AG10803 (cell line): ENCODE measurements at places on chromosomes 1 and 21.
A peak's percentile ranks its signal among the peaks of the same experiment; 100 is the strongest.

GRCh38 chr1:172699111-172699510 lies 40.2 kb downstream of the FASLG start:
- DNase-seq, result peak; percentile 19

DNA sequence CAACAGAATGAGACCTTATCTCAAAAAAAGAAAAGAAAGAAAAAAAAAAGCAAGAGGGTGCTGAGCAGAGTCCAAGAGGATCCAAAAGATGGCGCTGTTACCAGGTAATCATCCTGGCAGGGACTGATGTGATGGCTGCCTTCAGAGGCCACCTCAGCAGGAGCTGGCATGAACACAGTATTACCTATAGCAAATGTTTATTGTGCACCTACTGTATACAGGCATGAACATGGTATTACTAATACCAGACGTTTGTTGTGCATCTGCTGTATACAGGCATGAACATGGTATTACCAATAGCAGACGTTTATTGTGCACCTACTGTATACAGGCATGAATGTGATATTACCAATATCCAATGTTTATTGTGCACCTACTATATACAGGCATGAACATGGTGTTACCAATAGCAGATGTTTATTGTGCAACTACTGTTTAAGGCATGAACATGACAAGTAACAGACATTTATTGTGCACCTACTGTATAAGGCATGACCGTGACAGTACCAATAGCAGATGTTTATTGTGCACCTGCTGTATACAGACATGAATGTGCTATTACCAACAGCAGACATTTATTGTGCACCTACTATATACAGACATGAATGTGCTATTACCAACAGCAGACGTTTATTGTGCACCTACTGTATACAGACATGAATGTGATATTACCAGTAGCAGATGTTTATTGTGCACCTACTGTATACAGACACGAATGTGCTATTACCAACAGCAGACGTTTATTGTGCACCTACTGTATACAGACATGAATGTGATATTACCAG lies 115.1 kb upstream of the TMEM51 start:
- DNase-seq, result no peak

- DNase-seq, result no peak
These were observed 250.0 kb downstream of the GRIK1 start for GRCh38 chr21:29689753-29690152.

DNA sequence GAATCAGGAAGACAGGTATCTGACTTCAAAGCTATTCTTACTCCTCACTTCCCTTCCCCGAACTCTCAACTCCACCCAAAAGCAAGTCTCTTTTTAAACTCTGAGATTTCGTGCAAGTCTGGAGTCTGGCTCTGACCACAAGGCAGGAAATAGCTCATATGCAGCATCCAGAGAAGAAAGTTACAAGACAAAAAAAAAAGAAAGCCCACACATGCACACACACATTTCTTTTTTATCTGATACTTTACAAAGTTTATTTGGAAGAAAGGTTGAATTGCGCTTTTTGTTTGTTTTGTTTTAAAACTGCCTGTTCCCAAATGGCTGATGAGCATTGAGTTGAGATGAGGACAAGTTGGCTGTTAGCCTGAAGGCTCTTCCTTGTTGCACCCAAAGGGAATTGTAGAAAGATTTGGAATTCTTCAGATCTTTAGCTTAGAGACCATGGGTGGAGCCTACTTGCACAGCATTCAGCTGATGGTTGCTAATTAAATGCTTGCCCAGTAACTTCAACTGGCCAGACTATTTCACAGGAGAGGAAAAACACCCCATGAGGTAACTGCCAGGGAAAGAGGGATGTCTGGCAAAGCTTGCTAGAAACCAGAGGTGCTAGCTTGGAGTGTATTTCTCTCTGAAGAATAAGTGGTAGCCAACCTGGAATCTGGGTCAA lies 490.3 kb downstream of the TTLL7 start:
- peak; percentile 84 for DNase-seq

- DNase-seq, result no peak
These were observed 119.0 kb upstream of the NRIP1 start for GRCh38 chr21:15183813-15184257.

DNA sequence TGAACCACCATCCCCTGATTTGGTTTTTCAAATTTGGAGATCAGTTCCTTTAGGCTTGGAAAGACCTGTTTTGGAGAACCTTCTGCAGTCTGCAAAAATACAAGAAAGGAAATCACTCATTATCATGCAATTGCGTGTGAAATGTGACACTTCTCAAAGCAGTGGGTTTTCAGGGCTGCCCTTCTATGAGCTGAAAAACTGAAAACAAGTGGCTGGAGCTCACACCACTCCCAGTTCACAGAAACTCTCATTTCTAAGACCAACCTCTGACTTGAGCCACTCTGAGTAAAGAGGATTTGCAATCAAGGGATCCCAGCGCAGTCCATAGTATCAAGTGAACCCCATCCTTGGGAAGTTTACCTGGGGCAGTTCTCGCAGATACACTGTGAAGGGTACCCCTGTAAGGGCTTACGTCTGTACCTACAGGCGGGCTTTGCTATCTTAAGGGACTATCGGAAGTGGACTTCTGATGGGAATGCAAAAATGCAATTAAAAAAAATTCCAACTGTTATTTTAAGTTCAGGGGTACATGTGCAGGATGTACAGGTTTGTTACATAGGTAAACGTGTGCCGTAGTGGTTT lies 12.8 kb downstream of the SH2D1B start:
- DNase-seq, result no peak

- no peak for DNase-seq
These were observed 56.4 kb downstream of the CHIA start for GRCh38 chr1:111347026-111347425.

GRCh38 chr1:220251272-220251671 lies 21.0 kb downstream of the RAB3GAP2 start:
- DNase-seq, result no peak

- peak; percentile 22 for DNase-seq
These were observed 63.2 kb downstream of the CD247 start for GRCh38 chr1:167454894-167455785.

- DNase-seq, result no peak
These were observed 31.3 kb downstream of the NEK7 start for GRCh38 chr1:198187973-198188588.

- DNase-seq, result peak; percentile 17
These were observed 4.6 kb upstream of the NKAIN1 start for GRCh38 chr1:31244326-31244725.

GRCh38 chr1:69363236-69363635 lies 204.5 kb upstream of the LRRC7 start:
- no peak for DNase-seq

GRCh38 chr1:79705218-79705617 lies 698.7 kb upstream of the ADGRL4 start:
- no peak for DNase-seq

DNA sequence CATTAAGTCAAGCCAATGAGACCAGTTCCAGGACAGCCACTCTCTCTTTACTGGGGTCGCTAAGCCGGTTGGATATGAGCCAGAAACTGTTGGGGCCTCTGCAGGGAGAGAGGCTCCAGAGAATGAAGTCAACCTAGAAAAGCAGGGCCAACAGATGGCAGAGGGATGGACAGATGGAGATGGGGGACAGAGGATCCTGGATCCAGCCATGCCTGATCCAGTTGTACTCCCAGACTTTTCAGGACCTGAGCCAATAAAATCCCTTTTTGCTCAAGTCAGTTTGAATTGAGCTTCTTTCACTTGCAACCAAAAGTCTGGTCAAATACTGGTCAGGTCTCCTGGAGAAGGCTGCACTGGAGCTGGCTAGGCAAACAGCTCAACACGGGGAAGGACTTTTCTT lies 2.2 kb downstream of the DHCR24 start:
- DNase-seq, result no peak

DNA sequence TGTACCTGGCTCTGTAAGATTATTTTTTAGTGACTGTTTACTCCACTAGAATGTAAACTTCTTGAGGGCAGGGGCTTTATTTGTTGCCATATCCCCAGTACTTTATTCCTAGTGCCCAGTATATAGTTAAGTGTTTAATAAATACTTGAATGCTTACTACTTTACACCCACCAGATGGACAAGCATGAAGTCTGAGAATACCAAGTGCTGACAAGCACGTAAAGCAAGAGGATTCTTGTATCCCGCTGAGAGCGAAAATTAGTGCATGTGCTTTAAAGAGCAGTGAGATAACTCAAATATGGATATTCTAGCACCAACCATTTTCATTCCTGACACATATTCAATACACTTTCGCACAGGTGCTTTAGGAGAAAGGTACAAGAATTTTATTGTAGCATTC lies 1.5 kb upstream of the SCCPDH start:
- DNase-seq, result no peak

DNA sequence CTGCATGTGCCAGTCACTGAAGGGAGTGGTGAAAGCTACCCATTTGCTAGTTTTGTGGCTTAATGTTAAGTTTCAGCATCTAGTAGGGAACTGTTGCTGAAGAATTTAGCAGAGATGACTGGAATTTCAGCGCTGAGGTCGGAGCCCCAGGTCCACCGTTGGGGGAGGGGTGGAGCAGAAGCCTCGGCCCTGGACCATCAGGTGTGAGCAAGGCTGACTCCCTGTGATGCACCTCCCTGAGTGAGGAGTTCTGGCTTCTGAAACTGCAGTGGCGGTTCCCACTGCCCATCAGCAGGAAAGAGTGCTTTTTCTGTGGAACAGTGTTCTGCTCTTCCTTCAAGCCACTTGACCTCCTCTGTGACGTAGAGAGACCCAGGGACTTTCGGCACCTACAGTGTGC lies 1.3 kb downstream of the NOS1AP start:
- no peak for DNase-seq

DNA sequence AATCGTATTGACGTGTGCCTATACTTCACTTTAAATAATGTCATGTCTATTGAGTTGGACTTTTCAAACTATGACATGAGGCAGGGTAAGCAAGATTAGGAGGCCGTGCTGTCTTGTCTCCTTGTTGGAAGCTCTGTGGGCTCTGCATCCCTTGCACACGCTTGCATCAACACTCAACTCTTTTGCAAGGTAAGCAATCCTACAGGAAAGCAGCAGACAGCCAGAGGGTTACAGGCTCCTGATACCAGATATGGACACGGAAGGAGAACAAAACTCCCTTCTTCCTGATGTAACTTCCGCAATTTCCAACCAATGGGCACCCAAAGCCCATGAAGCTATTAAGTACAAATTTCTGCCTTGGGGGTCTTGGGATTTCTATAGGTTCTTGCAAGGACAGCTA lies 1520.7 kb upstream of the B3GALT2 start:
- DNase-seq, result no peak

GRCh38 chr1:52691821-52692220 lies 6.3 kb downstream of the COA7 start:
- no peak for DNase-seq

GRCh38 chr1:201501144-201501543 lies 5.8 kb downstream of the CSRP1 start:
- DNase-seq, result peak; percentile 65

- peak; percentile 93 for DNase-seq
These were observed 123.5 kb downstream of the PTPN14 start for GRCh38 chr1:214427871-214428277.

GRCh38 chr21:38610623-38611251 lies 112.5 kb upstream of the ERG start:
- DNase-seq, result no peak

DNA sequence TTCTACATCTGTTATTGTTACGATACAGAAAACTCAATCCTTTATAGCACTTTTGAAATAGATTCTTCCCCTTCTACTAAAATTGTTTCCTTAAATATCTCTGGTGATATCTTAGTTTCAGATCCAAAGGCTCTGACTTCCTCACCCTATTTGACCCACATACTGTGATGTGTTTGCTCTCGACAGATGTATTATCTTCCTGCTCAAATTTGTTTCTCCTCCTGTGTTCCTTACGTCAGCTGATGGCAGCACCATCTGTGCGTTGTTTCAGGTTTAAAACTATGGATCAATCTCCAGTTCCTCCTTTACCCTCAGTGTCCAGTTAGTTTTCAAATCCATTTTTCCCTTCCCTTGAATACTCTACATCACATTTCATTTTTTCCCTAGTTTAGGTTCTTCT lies 274.4 kb downstream of the RYR2 start:
- no peak for DNase-seq

DNA sequence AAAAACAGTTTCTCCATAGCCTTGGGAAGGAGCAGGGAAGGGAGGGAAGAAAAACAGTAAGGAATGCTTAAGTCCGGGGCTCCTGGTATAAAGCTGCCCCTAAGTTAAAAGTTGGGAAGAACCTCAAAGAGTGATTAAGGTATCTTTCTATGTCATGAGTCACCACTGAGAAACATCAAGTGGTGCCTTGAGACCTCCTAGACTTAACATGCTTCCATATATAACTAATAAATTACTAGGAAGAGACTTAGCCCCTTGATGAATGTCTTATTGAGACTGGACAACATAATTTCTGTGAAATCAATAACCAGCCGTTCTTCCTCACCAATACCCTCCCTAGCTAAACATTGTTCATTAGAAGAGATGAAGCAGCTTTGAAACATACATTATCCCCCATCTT lies 121.8 kb upstream of the SLC44A3 start:
- DNase-seq, result no peak

- DNase-seq, result peak; percentile 42
These were observed 1.3 kb downstream of the S1PR1 start for GRCh38 chr1:101238031-101238628.

- no peak for DNase-seq
These were observed 54.6 kb upstream of the NCAM2 start for GRCh38 chr21:20943561-20943997.

DNA sequence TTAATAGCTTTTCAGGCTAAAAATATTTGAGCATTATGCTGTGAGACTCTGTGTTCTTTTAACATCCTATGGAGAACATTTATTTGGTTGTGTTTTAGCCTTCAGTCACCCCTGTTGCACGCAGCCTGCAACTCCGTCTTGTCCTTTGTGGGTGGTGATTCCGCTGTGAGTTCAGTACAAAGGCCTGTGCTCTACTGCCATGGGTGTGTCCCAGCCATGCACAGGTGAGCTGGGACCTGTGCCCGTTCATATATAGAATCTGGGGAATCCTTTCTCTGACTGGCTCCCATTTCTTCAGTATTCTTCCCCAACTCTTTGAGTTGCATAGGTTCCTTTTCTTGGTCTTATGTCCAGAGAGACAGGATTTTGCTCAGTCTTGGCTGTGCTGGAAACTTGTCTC lies 61.4 kb downstream of the ACTL8 start:
- DNase-seq, result no peak

DNA sequence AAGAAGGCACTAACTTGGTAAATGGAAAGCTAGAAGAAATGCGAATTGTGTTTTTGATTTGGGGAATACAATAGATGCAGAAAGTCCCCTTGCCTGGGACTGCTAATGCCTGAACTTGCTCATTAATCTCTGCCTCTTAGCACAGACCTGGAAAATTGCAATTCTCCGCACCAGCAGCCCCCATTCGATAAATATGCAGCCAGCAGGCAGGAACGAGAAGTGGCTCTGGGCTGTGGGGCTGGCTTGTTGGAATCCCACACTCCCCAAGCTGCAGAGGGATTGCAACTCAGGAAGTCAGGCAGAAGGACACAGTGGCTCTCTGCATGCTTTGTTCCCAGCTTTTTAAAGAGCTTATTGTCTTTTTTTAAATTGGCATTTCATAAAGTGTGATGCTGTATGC lies 51.3 kb downstream of the PCP4 start:
- DNase-seq, result no peak

- no peak for DNase-seq
These were observed 23.2 kb downstream of the AJAP1 start for GRCh38 chr1:4677608-4678007.
